ENCODE measurements at places on chromosomes 5 and 9.

DNA sequence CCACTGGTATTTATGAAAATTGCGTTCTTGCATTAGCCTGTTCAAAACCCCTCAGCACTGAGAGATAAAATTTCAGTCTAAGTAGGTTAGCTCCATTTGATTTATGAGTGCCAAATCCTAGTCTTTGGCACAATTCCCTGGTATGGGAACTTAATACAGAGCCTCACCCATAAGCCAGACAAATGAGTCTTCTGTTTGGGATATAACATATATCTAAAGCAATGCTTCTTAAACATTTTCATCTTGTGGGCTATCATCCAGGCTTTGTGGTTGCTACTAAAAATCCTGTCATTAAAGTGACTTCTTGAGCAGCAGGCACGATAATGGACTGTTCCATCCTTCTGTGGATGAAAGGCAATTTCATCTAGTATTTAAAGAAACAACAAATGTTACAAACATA, 419.5 kb upstream of the ACTBL2 start:
- DNase-seq, result no peak

- DNase-seq, result no peak
These were observed 11.3 kb downstream of the ZNF618 start for GRCh38 chr9:113887436-113887835.

- no peak for DNase-seq
These were observed 1.2 kb downstream of the JMY start for GRCh38 chr5:79236970-79237739.

DNA sequence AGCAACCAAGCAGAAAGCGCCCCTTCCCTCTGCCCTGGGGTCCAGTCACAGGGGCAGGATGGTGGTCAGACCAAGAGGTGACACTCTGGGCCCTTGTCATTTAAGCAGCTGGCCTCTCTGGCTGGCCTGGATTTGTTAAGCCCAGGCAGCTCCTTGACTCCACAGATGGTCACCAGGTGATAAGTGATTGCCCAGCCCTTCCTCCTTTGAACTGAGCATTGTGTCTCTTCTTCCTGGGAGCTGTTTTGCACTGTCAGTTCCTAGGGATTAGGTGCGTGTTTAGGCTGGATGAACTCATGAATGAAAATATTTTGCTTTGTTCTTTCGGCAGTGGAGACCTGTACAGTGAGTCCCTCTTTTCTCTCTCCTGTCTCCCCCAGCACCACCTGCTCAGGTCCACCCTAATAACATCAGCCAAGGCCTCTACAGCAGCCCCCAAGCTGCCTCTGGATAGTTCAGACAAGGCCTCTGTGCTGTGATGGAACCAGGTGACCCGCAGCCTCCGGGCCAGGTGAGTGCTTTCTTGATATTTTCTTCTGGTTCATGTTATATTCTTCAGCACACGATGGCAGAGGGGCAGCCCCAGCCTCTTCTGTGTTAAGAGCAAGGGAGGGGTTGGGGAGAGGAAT, 139.7 kb upstream of the PITX1 start:
- DNase-seq, result no peak

DNA sequence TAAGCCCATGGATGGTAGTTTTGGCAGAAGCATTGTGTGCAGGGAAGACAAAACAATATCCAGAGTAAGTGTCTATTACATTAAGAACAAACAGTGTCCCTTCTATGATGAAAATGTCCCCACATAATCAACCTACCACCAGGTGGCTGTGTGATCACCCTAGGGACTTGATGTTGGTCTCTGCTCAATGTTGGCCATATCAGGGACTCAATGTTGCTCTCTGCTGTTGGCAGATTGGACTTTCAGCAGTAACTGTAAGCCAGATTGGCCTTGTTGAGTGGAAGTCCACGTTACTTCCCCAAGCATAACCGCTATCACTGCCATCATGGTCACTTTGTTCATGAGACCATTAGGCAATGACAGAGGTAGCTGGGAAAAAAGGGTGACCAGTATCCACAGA, 52.8 kb upstream of the PRSS3 start:
- no peak for DNase-seq

Data from esophagus squamous epithelium (tissue), 5 donors.